H9 (cell line): ENCODE measurements at places on chromosomes 16 and 17. TPM values are rescaled to one million over a fixed set of nuclear protein-coding genes. Genes with fewer than 3 reads are reported as not detected.

The PSMD7 gene
- total RNA-seq, result 138 and 140 TPM in 2 replicates

The NPIPA8 gene
- 0.48 and 0.72 TPM in 2 replicates for total RNA-seq

The GRN gene
- total RNA-seq, result 127 and 130 TPM in 2 replicates

The RNF222 gene
- total RNA-seq, result 0.07 and 0.09 TPM in 2 replicates

The PIRT gene
- not detected in 2 replicates for total RNA-seq

The KRTAP17-1 gene
- not detected in 2 replicates for total RNA-seq

The KRT24 gene
- not detected in 2 replicates for total RNA-seq

The CCL1 gene
- total RNA-seq, result not detected in 2 replicates

The COASY gene
- 81.4 and 84.1 TPM in 2 replicates for total RNA-seq

The TVP23A gene
- total RNA-seq, result 3.0 and 3.1 TPM in 2 replicates

DNA sequence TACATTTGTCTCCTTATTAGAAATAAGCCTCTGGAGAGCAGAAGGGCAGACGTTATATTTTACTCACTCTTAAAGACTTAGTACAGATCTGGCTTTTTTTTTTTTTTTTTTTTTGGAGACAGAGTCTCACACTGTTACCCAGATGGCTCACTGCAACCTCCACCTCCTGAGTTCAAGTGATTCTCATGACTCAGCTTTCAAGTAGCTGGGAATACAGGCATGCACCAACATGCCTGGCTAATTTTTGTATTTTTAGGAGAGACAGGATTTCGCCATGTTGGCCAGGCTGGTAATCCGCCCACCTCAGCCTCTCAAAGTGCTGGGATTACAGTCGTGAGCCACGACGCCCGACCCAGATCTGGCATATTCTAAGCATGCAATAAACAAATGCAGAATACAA, 36.4 kb upstream of the TMEM97 start:
- no peaks in the 10 kb centered on the region for H3K4me1 ChIP-seq
- no peak overlapping the region for H3K27ac ChIP-seq
- DNase-seq, result no peak
- no peaks in the 10 kb centered on the region for H3K36me3 ChIP-seq
- no peaks in the 10 kb centered on the region for H3K27me3 ChIP-seq
- H3K4me3 ChIP-seq, result no peak overlapping the region

DNA sequence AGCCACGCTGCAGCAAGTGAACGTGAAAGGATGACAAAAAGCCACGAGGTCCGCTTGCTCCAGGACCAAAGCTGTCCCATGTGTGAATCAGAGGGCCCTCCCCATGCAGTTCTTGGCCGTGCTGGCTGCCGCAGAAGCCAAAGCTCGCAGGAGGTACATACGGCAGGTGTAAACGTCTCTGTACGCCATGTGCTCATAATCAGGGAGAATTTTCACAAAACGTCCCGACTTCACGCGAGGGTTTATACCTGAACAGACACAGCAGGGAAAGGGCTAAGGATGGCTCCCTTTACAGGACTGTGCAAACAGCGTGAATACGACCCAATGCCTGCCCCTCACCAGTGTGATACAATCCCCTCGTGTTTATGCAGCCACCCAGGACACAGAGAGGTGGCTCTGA, 25.3 kb downstream of the FBXO31 start:
- no peak overlapping the region for H3K4me3 ChIP-seq
- H3K36me3 ChIP-seq, result peaks cover 4% of the 10 kb centered on the region; the same call in 2 of the 3 replicates
- H3K27ac ChIP-seq, result no peak overlapping the region
- H3K4me1 ChIP-seq, result no peaks in the 10 kb centered on the region
- no peak for DNase-seq

- H3K4me1 ChIP-seq, result no peaks in the 10 kb centered on the region
- no peaks in the 10 kb centered on the region for H3K36me3 ChIP-seq
- H3K27ac ChIP-seq, result no peak overlapping the region
- H3K27me3 ChIP-seq, result no peaks in the 10 kb centered on the region
- no peak for DNase-seq
Measured at GRCh38 chr16:87037012-87037411, 280.2 kb downstream of the C16orf95 start.

GRCh38 chr16:84568066-84568465, 49.8 kb downstream of the COTL1 start:
- H3K4me3 ChIP-seq, result no peak overlapping the region
- H3K4me1 ChIP-seq, result peaks cover 13% of the 10 kb centered on the region; the same call in 1 of the 2 replicates
- no peak for DNase-seq
- H3K36me3 ChIP-seq, result peaks cover 31% of the 10 kb centered on the region
- no peak overlapping the region for H3K27ac ChIP-seq

DNA sequence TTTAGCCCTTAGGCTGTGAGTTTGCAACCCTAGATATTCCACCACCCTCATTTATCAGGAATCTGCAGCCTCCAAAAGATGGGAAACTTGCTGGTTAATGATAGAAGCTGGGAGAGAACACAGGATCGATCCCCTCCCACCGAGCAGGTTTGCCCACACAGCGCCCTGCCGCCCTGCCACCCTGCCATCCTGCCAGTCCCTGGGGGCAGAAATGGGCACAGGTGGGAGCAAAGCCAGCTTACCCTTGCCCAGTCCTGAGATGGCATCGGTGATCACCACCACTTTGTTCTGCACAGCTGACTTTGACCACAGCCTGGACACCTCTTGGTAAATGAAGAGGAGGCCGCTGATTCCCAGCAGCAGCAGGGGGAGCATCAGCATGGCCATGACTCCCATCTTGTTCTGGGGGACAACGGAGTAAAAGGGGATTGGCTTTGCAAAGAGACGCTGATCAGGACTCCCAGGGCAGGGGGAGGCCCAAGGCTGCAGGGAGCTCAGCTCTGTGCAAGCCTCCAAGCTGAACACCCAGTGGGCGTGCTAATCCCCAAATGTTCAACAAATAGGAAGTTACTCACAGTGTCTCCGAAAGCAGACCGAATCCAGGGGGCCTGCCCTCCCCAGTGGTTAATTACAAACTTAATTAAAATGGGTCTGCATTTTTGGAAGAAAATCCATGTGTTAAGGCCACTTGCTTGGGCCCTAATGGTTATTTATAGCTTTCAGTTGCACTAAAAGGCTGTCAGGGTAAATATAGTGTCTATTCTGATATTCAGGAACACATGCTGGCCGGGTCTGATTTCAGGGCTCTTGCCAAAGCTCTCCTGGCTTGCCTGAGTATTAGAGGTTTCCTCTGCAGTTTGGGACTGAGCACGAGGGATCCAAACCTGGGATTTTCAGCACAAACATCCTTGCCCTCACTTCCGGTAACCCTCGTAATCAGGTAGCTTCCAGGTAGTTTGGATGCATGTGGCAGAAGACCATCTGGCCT, at the start of gene DHRS7C:
Gene DHRS7C, minus strand, starts transcription at position 704 of the 988 bp plus-strand sequence. Its CDS starts 308 bp downstream, at position 396.
- no peaks in the 10 kb centered on the region for H3K36me3 ChIP-seq
- no peaks in the 10 kb centered on the region for H3K27me3 ChIP-seq
- no peak within 1 kb of the TSS for H3K4me3 ChIP-seq
- H3K4me1 ChIP-seq, result no peaks in the 10 kb centered on the region
- no peak within 1 kb of the TSS for H3K27ac ChIP-seq

GRCh38 chr16:4631444-4631843, 6.8 kb downstream of the MGRN1 start:
- H3K27me3 ChIP-seq, result no peaks in the 10 kb centered on the region
- H3K36me3 ChIP-seq, result peaks cover 26% of the 10 kb centered on the region
- no peak overlapping the region for H3K27ac ChIP-seq
- DNase-seq, result no peak
- no peaks in the 10 kb centered on the region for H3K4me1 ChIP-seq
- no peak overlapping the region for H3K4me3 ChIP-seq

GRCh38 chr16:67415872-67416793, at the start of gene ZDHHC1:
Gene ZDHHC1 (minus strand): TSS chr16:67416477. CDS start chr16:67407775, 8,702 bp downstream.
- no peak within 1 kb of the TSS for H3K27ac ChIP-seq
- peaks cover 6% of the 10 kb centered on the region; the same call in 1 of the 2 replicates for H3K4me1 ChIP-seq
- H3K27me3 ChIP-seq, result no peaks in the 10 kb centered on the region
- 0 out of 2 replicates have a peak, but pooled peaks cover 4% of the 10 kb centered on the region for H3K36me3 ChIP-seq
- peak within 1 kb of the TSS; percentile 72 for H3K4me3 ChIP-seq
- DNase-seq, result peak; percentile 80

GRCh38 chr16:51321251-51321650, 170.2 kb upstream of the SALL1 start:
- no peak for DNase-seq
- H3K27me3 ChIP-seq, result no peaks in the 10 kb centered on the region
- peaks cover 2% of the 10 kb centered on the region; the same call in 1 of the 3 replicates for H3K36me3 ChIP-seq
- H3K4me3 ChIP-seq, result no peak overlapping the region
- H3K4me1 ChIP-seq, result no peaks in the 10 kb centered on the region

DNA sequence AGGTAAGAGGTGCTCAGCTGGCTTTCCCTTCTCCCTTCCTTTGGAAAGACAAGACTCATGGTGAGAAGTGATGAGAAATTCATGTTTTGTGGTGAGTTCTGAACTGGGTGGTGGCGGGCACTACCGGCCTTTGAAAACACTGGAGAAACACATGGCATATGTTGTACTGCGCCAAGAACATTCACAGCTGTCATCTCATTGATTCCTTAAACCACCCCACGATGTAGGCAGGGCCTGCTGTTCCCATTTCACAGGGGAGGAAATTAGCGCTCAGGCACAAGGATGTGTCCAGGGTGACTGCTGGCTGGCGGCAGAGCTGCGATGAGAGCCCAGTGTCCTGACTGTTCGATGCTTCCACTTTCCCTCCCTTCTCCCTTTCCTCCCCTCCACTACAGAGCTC, 1.6 kb upstream of the DOC2B start:
- H3K27ac ChIP-seq, result no peak overlapping the region
- peaks cover 11% of the 10 kb centered on the region; the same call in 1 of the 2 replicates for H3K27me3 ChIP-seq
- DNase-seq, result no peak
- H3K36me3 ChIP-seq, result no peaks in the 10 kb centered on the region

DNA sequence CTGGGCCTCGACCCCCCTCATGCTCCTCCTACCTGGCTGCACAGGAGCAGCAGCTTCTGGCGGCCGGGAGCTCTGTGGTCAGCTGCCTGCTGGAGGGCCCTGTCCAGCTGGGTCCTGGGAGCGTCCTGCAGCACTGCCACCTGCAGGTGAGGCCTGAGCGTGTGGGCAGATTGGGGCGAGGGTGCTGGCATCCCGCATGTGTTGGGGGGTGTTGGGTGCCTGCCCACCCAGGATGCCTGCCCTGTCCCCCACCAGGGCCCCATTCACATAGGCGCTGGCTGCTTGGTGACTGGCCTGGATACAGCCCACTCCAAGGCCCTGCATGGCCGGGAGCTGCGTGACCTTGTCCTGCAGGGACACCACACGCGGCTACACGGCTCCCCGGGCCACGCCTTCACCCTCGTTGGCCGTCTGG, 16.5 kb downstream of the FCSK start:
- peak; percentile 75 for DNase-seq
- no peaks in the 10 kb centered on the region; the same call in 1 of the 2 replicates for H3K4me1 ChIP-seq
- H3K4me3 ChIP-seq, result no peak overlapping the region
- H3K27ac ChIP-seq, result no peak overlapping the region

- H3K27ac ChIP-seq, result no peak overlapping the region
- no peaks in the 10 kb centered on the region for H3K4me1 ChIP-seq
- peaks cover 2% of the 10 kb centered on the region for H3K36me3 ChIP-seq
- no peaks in the 10 kb centered on the region for H3K27me3 ChIP-seq
Measured at GRCh38 chr16:25823891-25824290, 132.1 kb downstream of the HS3ST4 start.

GRCh38 chr17:20263595-20263994, 203.7 kb downstream of the LGALS9B start:
- no peak for DNase-seq
- H3K36me3 ChIP-seq, result peaks cover 36% of the 10 kb centered on the region
- no peaks in the 10 kb centered on the region for H3K27me3 ChIP-seq
- peaks cover 6% of the 10 kb centered on the region for H3K4me1 ChIP-seq

GRCh38 chr16:81716478-81717225, 62.4 kb upstream of the PLCG2 start:
- peaks cover 3% of the 10 kb centered on the region; the same call in 1 of the 2 replicates for H3K36me3 ChIP-seq
- H3K27me3 ChIP-seq, result no peaks in the 10 kb centered on the region
- DNase-seq, result no peak
- H3K27ac ChIP-seq, result no peak overlapping the region
- H3K4me1 ChIP-seq, result peaks cover 10% of the 10 kb centered on the region
- peak overlapping the region; percentile 1; the same call in 2 of the 3 replicates for H3K4me3 ChIP-seq
